Kidney tubule cell (primary cell): ENCODE measurements at places on chromosomes 11 and 22.
A peak's percentile ranks its signal among the peaks of the same experiment; 100 is the strongest.

DNA sequence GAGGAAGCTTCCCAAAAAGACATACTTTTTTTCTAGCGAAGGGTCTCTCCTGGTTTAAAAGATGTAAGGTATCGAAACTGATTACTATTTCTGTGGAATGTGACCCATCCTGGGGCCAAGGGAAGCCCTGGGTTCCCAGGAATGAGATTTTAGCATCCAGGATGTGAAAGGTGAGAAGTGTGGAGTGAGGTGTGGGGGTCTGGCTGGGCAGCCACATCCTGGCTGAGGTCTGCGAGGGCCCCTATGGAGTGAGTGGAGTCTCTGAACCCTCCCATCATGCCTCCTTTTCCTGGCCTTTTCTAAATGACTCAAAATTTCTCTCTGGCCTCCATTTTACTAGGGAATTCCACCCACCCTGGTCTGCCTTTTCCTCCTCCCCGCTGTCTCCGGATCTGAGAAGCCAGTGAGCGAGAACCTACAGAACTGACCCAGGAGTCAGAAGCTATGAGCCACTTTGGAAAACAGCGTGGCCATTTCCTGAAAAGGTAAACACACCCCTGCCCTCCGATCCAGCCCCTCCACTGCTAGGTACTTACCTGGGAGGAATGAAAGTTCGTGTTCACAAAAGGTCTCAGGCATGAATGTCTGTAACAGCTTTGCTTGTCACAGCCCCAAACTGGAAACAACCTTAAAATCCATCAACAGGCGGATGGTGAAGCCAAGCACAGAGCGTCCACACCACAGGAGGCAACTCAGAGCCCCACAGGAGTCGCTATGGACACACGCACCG is 27.7 kb upstream of the SHANK2 start:
- no peak for DNase-seq

DNA sequence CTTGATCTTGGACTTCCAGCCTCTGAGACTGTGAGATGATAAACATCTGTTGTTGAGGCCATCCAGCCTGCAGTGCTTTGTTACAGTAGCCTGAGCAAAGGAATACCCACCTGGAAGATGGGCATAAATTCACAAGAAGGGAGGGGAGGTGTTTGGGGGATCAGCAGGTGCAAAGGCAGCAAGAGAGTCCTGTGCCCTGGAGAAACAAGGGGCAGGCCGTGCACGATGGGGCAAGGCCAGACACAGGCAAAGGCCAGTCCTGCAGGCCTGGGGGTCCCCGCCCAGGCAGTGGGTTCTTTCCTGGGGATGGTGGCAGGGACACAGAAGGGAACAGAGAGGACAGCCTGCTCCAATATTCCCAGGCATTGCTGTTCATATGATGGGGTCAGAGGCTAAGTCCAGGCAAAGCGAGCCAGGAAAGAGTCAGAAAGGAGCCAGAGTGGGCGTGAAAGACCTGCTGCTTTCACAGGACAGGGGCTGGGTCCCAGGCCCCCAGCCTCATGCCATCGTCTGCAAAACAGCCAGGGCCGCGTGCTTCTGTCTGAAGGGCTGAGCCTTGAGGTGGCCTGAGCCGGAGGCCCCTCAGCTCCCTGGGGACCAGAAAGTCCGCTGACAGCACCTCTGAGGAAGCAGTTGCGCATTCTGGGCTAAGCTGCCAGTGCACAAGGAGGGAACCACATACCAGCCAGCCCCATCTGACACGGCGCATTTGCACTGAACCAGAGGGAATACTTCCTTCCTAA is 48.8 kb downstream of the MYEOV start:
- DNase-seq, result no peak

DNA sequence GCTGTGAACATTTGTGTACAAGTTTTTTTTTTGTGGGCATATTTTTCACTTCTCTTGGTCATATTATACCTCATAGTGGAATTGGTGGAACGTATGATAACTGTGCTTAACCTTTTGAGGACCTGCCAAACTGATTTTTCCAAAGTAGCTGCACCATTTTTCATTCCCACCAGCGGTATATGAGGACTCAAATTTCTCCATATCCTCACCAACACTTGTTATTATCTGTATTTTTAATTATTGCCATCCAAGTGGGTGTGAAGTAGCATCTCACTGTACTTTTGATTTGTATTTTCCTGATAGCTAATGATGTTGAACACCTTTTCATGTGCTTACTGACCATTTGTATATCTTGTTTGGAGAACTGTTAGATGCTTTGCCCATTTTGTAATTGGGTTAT is 47.8 kb downstream of the CCDC15 start:
- DNase-seq, result no peak

DNA sequence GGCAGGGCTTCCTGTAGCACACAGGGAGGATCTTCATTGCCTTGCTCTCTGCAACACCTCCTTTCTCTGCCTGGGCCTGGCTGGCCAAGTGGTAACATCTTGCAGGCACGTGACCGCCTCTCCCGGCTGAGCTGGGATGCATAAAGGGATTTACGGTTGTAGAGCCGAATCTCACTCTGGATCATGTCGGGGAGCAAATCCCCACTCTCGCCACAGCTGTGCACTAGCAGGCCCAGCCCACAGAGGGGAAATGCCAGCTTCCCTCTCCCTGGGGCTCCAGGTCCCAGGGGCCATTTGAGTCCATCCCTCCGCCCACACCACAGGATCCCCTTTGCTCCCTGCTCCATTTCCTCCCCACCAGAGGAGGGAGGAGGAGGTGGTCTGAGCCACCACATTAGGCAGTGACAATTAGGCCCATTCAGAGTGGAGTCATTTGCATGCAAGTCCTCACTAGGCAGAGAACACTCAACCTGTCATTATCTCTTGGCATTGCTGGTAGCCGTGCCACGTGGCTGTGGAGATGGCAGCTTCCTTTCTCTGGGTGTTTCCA is 196.7 kb downstream of the DSCAML1 start:
- DNase-seq, result no peak

GRCh38 chr11:10629411-10630002 is 61.0 kb upstream of the LYVE1 start:
- no peak for DNase-seq

DNA sequence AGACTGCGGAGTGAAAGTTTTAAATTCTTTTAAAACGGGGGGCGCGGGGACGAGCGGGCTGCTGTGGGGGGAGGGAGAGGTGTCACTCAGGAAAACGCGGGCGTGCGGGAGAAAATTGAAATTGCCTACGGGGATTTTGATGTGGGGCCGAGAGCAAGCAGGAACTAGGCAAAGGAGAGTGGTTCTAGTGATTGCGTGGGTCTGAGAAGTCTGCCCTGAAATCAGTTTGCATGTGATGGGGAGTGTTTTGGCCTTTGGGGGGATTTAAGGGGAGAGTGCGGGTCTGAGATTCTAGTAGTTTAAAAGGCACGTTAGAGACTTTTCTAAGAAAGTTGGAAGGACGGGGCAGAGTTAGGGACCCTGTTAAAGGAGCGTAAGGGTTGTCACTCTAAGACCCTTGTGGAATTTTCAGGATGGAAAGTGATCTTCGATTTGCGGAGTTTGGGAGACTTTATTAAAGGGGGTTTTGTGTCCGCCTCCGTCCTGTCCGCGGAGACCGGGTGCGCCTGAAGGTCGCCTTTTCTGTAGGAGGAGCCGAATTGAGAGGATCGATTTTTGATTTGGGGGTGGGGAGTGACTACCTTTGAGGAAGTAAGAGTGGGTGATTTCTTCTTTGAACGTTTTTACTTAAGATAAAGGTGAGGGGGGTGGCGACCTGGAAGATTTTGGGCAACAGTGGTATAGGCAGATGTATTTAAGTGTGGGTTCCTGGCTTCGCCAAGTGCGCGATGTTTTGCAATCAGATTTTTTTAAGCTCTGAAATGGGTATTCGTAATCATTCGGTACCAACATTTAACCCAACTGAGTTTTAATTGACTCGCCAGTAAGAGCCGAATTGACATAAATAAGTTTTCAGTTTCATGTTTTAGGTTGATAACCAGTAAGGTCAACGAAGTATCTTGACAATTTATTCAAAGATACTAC is 1.1 kb downstream of the EED start:
- DNase-seq, result peak; percentile 13
